Foreskin keratinocyte (primary cell): ENCODE measurements at places on chromosomes 13 and 19.

- DNase-seq, result no peak
Observed at GRCh38 chr13:24035411-24035810, 125.1 kb upstream of the SPATA13 start.

GRCh38 chr19:442085-442484 is 18.7 kb downstream of the SHC2 start:
- no peak for DNase-seq

GRCh38 chr13:81493144-81493543 is 1152.2 kb upstream of the SPRY2 start:
- no peak for DNase-seq

DNA sequence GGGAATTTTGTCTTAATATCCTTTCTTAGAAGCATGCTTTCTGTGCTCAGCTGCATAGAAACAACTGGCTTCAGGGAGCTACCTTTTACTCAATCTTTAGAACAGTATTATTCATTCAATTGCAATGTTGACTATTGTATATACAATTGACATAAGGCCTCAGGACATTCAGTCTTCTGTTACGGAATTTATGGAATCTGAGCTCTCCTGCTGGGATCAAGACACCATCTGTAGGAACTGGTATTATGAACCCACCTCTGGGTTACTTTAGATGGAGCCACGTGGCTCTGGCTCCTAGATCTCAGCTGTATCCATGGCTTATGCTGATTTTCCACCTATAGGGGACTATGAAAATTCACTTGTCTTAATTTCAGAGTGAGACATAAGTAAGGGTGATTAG is 716.2 kb upstream of the GPC6 start:
- peak; percentile 80 for DNase-seq

- DNase-seq, result no peak
Observed at GRCh38 chr19:3821156-3821555, 35.0 kb upstream of the MATK start.

DNA sequence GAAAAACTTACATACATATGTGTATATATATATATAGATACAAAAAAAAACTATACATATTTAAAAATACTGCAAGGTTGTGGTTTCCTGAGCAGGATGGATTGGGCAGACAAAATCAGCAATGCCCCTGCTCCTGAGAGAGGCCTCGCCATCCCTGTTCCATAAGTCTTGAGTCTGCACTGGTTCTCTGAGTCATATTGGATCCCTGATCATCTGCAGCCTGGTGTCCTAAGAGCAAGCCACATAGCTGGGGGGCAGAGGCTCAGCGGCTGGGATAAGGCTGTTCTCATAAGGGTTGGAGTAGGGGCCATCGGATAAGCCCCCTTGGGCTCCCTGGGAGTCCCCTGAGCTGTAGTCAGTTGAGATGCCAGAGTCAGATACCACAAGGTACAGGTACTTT is 3.3 kb downstream of the SWSAP1 start:
- DNase-seq, result no peak

DNA sequence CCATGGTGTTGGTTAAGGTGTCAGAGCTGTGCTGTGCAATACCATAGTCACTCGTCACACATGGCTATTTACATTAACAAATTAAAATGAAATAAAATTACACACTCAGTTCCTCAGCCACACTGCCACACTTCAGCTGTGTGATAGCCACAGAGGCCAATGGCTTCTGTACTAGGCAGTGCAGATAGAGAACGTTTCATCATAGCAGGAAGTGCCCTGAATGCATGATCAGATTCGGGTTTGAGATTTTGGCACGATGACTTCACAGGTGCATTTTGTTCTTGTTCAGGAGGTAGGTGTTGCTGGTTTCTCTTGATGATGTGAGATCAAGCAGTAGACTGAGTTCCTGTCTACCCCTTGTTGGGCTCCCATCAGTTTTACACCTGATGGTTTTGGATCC is 6.5 kb downstream of the ARMC6 start:
- no peak for DNase-seq

GRCh38 chr13:43346427-43346826 is 323.0 kb downstream of the DNAJC15 start:
- no peak for DNase-seq

DNA sequence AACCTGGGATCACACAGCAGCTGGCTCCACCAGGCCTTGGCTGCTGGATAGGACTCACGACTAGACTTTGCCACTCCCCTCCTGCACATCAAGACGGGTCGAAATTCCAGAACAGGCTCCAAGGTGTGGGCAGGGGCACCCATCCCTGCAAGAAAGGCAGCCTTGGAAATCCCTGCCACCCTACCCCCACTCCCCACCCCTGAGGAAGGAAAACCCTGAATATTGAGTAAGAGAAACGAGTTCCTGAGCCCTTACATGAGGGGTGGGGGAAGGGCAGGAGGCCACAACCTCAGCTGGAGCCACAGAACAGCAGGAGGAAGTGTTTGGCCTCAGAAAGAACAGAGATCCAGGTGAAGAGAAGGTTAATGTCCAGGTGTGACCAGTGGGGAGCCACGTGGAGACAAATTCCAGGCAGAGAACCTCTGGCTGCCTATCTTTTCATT is 20.1 kb downstream of the DEDD2 start:
- DNase-seq, result no peak

- no peak for DNase-seq
Observed at GRCh38 chr19:522726-523125, 8.8 kb upstream of the CDC34 start.

- DNase-seq, result no peak
Observed at GRCh38 chr19:19305066-19305465, 15.2 kb downstream of the SUGP1 start.

- DNase-seq, result no peak
Observed at GRCh38 chr13:33217256-33217655, 68.3 kb downstream of the STARD13 start.

GRCh38 chr13:53043398-53043797 is 14.8 kb downstream of the OLFM4 start:
- no peak for DNase-seq

- DNase-seq, result peak; percentile 11
Observed at GRCh38 chr19:37817180-37817981, 38.0 kb upstream of the ZNF573 start.

- no peak for DNase-seq
Observed at GRCh38 chr19:51595190-51596175, 24.4 kb downstream of the ZNF175 start.
